ENCODE measurements at places on chromosomes 5 and 9.

GRCh38 chr5:36056422-36056821, 10.3 kb downstream of the UGT3A2 start:
- no peak for DNase-seq

GRCh38 chr5:36657563-36657995, 51.2 kb downstream of the SLC1A3 start:
- DNase-seq: no peak

DNA sequence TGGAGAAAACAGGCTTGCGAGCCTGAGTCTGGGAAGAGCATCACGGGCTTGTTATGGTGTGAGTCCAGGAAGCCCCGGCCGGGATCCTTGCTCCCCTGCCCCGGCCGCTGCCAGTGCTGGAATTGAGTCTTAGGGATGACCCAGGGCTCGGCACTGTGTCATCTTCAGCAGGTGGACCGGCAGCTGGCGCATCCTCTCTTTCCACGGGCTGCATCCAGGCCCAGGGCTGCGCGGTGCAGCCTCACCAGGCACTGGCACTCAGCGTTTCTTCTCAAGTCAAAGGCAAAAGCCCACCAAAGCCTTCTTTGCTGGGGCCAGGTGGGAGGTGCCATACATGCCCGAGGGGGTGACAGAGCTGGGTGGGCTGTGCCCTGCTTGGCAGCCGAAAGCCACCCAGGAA, 46.6 kb downstream of the COL5A1 start:
- no peak for DNase-seq

DNA sequence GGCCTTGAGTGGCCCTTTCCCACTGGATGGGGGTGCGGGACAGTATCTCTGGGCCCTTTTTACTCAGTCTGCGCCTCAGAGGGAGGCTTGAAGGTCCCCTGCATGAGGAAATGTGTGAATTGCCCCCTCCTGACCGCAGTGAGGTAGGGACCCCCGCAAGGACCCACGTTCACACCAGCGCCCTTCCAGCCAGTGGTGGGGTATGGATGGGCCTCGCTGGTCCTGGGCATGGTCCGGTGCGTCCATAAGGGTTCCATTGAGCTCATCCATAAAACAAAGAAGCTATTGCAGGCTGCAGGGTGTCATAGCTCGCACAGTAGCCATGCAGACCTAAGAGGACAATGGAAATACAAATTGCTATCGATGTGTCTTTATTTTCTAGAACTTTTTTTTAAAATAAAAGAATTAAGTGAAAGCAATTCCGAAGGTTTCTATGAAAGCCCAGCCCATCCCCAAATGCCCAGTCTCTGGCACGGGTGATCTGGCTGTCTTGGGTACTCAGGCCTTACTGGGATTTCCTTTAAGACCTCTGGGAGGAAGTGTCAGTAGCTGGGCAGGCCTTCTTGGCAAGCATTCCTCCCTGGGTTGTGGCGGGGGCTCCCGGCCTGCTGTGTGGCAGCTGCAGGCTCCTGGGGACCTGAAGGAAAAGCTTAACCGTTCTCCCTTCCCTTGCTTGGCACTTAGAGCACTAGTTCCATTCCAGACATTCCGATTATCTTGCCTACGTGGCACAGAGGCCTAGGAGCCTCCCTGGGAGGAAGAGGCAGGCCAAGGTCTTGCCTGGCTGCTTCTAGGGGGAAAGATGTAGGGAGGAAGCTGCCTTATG, 1.5 kb upstream of the SEMA5A start:
- DNase-seq: no peak

DNA sequence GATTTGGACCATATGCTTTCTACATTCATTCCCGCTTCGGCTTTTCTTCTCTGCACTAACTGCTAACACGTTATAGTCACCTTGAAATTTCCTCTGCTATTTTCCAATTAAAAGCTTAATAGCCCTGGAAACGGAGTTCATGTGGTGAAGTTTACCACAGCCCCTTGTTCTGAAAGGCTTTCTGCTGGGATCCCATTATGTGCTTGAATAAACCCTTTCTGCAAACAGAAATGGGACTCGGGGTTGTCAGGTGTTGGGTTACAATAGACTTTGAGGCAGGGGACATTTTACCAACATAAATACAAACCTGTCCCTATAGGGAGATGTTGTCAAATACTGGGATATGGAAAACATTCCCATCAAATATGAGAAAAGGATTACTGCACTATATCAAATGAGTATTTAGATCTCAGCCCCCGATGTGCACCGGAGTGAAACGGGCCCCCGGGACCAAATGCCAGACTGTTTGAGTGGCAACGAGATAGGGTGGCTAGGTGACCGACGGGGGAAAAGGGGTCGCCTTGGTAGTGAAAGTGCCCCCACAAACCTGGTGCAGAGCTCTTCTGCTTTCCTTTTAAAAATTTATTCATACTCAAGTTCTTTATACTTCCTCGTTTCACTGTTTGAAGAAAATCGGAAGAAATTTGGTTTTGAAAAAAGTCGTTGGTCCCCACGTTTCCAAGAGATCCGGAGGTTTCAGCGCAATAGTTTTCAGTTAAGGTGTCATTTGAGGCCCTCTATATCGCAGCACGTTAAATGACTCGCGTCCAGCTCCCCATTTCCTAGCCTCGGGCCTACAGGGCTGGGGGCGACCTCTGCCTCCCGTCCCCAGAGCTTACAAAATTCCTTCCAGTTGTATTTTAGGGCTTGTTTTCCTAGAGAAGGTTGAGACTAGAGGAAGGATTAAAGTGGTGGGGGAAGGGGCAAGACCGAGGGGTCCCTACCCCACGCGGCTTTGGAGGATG, 2.1 kb upstream of the DMRT3 start:
- no peak for DNase-seq

GRCh38 chr9:98328770-98329169, 73.3 kb upstream of the TBC1D2 start:
- no peak for DNase-seq

- DNase-seq: peak; percentile 66
Measured at GRCh38 chr9:89743216-89743572, 138.4 kb downstream of the GADD45G start.

DNA sequence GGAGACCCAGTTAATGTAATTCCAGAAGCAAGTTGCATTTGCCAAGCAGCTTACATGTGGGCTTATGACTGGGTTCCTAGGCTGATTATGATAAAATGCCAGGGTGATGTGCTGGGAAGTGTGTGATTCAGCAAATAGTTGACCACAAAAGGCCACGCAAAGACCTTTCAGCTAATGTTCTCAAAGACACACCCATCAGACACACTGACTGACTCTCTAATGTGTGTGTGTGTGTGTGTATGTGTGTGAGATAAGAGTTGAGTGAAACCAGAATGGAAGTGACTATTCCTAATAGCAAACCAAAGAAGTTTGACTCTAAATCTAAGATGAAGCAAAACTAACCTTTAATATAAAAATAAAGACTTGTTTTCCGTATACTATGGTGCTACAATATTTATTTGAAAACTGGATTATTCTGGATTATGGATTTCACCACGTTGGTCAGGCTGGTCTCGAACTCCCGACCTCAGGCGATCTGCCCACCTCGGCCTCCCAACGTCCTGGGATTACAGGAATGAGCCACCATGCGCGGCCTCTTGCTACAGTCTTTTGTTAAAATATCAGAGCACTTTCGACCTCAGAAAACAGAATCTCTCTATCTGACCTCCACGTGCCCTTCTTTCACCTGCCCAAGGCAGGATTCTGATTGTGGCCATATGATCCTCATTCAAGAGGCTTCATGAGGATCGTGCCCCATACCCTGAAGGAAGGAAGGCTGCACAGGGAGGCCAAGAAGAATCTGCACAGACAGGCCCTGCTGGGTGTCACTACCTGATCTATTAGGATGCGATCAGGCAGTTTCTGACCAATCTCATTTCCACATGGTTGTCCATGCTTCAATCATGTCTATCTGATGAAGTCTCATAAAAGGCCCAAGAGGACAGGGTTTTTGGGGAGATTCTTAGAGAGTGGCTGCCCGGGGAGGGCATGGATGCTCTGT, 75.6 kb downstream of the USP20 start:
- no peak for DNase-seq

GRCh38 chr9:120925535-120926396, 830 bp downstream of the TRAF1 start:
- peak; percentile 92 for DNase-seq

- DNase-seq: no peak
Measured at GRCh38 chr9:110282018-110282738, 25.9 kb upstream of the TXN start.

- peak; percentile 26 for DNase-seq
Measured at GRCh38 chr9:6922124-6922676, 164.4 kb downstream of the KDM4C start.

GRCh38 chr5:39742916-39743315, 318.1 kb upstream of the DAB2 start:
- no peak for DNase-seq

DNA sequence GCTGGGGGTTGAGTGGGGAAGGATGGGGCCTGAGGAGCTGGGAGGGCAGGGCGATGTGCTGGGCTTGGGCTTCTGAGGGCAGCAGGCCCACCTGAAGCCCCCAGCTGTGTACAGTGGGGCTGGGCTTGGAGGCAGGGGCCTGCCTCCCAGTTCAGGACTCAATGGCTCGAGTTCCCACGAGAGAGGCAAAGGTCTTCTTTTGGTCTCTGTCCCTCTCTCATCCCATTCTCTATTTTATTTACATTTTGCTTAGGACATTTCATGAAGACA, 180.6 kb downstream of the MACROH2A1 start:
- no peak for DNase-seq

All from activated CD4-positive, alpha-beta T cell treated with anti-CD3 and anti-CD28 coated beads, Interleukin-10, Interleukin-2, amounts not matched to agents 100 ng/mL and 50 ng/mL, durations not matched to agents 16 hours and 8 hours (primary cell).